Astrocyte of the cerebellum (primary cell): ENCODE measurements at places on chromosomes 12 and 14.
A peak's percentile ranks its signal among the peaks of the same experiment; 100 is the strongest.

GRCh38 chr12:27572486-27573255 is 48.7 kb downstream of the PPFIBP1 start:
- DNase-seq = no peak

GRCh38 chr12:104930388-104931326 is 27.4 kb downstream of the SLC41A2 start:
- no peak for DNase-seq

DNA sequence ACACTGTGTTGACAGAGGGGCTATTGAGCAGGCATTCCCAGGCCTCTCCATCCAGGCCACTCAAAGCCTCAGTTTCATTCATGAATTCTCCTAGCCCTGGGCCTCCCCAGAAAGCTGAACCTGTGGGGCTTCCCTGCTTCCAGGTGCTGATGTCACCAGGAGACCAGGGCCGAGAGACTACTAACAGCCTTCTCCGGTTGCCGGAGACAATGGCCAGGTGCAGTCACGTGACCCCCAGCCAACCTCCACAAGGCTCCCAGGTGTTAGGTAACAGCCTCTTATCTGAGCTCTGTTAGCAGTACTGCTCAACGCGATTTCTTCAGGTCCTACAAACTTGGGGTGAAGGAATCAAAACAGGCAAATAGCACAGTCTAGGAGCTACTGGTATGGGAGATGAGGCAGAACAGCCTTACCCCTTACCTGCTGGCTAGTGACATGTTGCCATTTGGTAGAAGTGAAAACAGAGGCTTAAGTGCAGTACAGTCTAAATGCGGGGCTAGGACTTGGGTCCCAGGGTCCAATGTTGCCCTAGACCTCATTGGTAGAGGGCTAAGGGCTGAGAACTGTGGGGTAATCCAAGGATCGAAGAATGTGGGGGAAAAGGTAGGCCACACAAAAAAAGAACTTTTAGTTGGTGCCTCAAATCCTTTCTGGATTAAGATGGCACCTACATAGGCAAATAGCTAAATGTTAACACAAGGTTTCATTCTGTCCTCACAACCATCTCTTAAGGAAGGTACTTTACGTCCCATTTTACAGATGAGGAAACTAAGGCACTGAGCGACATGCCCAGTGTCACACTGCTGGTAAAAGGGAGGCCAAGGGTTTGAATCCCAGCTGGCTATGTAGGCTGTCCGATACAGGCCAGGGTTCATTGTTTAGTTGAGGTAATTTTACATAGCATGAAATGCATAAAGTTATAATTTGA is 3.8 kb downstream of the CCDC88C start:
- DNase-seq = no peak

- no peak for DNase-seq
Observed at GRCh38 chr14:85336817-85337216, 193.1 kb upstream of the FLRT2 start.

DNA sequence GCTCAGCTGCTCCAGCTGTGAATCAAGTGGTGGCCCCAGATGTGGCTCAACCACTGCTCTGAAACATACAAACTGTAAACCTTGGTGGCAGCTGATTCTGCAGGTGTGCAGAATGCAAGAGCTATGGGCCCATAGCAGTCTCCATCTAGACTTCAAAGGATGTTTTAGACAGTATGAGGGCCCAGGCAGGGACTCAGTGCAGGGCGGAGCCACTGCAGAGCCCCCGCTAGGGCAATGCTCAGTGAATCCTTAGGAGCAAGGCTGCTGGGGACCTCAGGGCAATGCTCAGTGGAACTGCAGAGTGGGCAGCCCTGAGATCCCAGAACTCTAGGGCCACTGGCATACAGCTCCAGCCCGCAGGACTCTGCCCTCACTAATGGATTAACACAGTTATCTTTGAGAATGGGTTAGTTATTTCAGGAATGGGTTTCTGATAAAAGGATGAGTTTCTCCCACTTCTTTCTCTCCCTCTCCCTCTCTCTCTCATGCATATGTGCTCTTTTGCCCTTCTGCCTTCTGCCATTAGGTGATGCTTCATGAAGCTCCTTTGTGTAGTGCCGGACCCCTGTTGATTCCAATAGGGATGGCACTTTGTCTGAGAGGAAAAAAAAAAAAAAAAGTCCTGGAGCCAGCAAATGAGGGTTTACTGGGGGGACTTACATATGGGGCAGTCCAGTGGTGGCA is 48.4 kb upstream of the JDP2 start:
- no peak for DNase-seq

DNA sequence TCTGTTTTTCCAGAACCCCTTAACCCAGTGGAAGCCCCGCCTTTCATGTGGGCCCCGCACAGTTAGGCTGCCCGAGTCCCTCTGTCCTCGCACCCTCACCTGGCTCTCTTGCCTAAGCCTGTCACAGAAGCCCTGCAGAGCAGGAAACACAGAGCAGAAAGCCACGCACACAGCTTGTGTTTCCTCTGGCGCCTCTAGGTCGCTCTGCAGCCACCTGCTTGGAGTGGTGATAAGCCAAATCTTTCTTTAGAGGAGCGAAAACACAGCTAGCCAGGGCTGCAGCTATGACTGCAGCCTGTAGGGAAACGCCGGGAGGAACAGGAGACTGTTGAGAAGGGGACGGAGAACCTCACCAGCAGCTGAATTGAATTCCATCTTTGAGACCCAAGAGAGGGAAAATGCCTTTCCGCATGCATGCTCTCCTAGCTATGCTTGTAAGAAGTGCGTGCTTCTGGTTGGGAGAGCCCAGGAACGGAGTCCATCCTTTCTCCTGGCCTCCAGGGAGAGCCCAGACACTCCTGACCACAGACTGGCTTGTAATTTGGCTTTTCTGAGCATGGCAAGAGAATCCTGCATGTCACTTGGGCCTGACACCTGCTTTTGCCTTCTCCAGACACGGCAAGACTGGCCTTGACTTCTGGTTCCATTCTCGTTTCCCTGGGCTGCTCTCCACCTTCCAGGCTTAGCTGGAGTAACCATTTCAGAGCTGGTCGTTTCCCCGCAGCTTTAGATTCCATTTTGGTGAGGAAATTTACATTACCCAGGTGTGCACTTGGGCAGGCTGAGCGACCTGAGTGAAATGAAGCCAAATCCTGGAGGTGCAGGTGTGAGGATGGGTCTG is 301.6 kb downstream of the CACNA1C start:
- DNase-seq = peak; percentile 67

GRCh38 chr12:7877420-7877819 is 4.7 kb upstream of the SLC2A14 start:
- no peak for DNase-seq

DNA sequence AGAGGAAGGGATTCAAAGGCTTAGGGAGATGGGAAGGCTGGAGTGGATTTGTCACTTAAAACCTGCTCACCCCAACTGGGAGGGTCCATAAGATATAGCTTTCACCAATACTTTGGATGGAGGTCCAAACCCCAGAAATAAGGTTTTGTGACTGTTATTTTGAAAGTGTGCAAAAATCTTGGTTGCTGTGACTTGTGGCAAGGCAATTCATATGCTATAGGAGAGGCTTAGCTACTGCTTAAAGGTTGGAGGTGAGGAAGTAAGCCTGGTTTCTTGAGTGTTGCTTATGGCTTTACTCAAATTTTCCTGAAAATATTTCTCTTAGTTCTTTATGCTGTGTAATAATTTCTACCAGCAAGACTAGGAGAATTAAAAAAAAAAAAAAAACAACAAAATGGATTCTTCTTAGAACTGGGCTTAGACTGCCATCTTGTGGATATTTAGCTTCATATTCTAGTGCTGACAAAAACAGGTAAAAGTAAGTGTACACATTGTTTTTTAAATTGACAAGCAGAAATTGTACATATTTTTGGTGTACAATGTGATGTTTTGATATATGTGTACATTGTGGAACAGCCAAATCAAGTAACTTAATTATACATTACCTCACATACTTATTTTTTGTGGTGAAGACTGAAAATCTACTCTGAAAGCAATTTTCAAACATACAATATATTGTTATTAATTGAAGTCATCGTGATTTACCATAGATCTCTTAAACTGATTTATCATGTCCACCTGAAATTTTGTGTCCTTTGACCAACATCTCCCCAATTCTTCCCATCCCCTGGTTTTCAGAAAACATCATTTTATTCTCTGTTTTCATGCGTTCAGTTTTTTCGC is 23.0 kb downstream of the PDE6H start:
- DNase-seq = peak; percentile 67

- DNase-seq = no peak
Observed at GRCh38 chr12:91717804-91718203, 427.8 kb downstream of the BTG1 start.

- DNase-seq = no peak
Observed at GRCh38 chr14:105324080-105324778, 9.7 kb downstream of the PACS2 start.

DNA sequence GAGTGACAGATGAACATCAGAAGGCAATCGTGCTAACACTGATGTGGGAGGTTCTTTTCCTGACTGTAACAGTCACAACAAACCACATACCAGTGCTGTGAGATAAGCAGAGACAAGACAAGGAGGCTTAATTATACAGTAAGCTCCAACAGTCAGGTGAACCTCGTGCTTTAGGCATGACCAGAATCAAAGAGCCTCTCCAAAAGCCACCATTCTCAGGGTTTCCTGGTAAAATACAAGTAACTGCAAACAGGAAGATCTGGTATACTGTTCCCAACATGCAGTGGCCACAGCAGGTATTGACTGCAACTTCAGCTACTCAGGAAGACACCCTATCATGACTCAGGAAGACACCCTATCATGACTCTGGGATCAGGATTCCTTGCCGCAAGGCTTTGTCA is 47.3 kb upstream of the GTF2A1 start:
- DNase-seq = no peak

- DNase-seq = peak; percentile 45
Observed at GRCh38 chr12:124036657-124037109, 63.7 kb downstream of the ZNF664 start.

DNA sequence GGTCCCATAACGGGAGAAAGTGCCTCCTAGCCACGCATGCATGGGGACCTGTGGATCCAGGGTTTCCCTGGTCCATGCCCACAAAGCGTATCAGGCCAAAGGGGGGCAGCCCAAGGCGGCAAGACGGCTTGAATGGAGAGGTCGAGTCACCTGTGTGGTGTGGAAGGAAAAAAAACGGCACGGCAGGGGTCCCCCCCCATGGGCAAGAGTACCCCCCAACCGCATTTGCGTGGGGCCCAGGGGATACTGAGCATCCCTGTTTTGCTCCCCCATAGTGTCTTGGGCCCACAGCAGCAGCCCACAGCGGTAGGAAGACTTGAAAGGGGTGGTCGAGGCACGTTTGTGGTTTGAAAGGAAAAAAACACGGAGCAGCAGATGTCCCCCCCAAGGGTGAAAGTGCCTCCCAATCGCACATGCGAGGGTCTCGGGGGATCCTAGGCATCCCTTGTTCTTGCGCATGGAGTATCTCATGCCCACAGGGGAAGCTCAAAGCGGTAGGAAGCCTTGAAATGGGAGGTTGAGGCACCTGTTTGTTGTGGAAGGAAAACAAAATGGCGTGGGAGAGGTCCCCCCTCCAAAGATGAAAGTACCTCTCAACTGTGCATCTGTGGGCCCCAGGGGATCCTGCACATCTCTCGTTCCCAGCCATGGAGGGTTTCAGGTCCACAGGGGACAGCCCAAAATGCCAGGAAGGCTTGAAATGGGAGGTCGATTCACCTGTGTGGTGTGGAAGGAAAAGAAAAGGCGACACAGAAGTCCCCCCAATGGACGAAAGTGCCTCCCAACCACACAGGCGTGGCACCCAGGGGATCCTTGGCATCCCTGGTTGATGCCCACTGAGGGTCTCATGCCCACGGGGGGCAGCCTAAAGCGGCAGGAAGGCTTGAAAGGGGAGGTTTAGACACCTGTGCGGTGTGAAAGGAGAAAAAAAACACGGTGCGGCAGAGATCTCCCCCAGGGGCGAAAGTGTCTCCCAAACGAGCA is 577.5 kb downstream of the ALG10 start:
- DNase-seq = no peak

GRCh38 chr12:56198836-56199235 is 9.6 kb upstream of the SMARCC2 start:
- DNase-seq = no peak

DNA sequence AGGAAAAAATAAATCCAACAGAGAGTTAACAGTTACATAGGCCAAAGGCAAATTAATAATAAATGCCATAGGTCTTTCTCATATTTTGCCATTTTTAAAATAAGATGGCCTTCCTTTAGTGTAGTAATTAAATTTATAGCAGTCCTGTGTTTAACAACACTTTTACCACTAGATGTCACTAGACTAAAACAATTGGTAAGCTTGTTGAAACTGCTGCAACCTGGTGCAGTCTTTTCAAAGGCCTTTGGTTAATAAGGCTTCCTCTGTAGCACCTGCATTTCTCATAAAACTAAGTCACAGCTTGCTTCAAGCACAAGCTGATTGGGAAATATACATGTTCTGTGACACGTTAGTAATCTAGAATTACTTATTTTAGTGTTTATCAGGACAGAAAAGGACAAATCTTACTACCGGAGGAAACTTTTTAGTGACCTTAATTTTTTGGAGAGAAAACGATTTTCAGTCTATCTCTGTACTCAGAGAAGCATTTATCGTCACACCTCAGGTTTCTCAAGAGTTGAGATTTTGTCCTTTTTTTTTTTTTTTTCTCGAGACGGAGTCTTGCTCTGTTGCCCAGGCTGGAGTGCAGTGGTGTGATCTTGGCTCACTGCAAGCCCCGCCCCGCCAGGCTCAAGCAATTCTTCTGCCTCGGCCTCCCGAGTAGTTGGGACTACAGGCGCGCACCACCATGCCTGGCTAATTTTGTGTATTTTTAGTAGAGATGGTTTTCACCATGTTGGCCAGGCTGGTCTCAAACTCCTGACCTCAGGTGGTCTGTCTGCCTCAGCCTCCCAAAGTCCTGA is 20.0 kb downstream of the BORCS5 start:
- DNase-seq = peak; percentile 77

DNA sequence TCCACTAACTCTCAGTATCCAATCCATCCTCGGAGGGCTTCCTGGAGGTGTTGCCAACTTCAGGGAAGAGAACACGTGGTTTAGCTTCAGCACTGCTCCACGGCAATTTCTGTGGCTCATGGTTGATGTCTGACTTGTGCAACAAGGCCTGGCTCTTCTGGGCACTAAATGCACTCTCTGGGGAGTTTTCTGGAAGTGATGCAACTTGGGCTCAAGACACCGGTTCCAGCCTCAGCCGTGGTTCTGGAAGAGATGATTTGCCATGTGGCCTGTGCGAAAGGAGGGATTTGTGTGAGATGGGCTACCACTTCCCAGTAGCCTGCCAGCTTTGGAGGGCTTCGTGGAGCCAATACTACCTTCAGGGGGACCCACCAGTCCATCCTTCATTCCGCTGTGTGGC is 118.6 kb upstream of the RTL1 start:
- no peak for DNase-seq

GRCh38 chr12:65004270-65004669 is 116.8 kb downstream of the WIF1 start:
- no peak for DNase-seq

DNA sequence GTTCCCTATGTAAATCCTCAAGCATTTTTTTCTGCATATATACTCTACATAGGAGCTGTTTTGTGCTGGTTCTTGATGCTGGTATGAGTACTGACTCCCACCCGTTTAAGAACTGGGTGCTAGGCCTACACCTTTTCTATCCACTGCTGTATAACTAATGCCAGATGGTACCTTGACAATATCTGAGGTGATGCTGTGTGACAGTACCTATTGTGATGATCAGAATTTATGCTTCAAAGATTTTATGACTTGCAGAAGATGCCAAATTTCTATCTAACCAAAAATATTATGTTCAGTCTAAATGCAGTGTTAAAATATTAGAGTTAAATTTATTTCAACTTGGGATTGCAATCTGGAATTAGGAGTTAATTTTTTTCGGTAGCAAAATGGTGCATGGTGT is 272.3 kb upstream of the NOVA1 start:
- DNase-seq = no peak

GRCh38 chr12:30967026-30967425 is 40.5 kb downstream of the TSPAN11 start:
- no peak for DNase-seq

- DNase-seq = no peak
Observed at GRCh38 chr12:25960143-25960542, 1.7 kb downstream of the RASSF8 start.
